ENCODE measurements at places on chromosomes 1 and 21.

DNA sequence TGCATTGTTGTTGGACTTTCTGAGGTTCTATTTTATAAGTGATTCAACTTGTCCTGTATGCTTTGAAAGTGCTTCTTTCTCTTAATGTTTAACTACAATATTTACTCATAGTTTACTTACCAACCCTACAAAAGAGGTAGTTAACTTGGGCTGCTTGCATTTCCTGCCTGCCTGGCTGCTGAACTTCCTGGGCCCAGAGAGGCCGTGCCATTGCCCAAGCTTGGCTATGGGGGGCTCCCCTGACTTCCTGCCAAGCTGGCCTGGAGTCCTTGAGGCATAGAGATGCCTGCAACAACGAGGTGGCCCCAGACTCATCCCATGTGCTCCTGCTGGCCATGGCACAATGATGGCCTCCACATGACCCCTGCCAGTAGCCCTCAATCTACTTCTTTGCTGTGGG, 361.6 kb upstream of the PLD5 start:
- no peak for DNase-seq

- DNase-seq = no peak
Measured at GRCh38 chr1:47031059-47031458, 7.6 kb downstream of the CYP4X1 start.

GRCh38 chr21:31334648-31335121, 9.4 kb downstream of the TIAM1 start:
- peak; percentile 70 for DNase-seq

- DNase-seq = no peak
Measured at GRCh38 chr1:113252166-113252565, 138.1 kb upstream of the MAGI3 start.

DNA sequence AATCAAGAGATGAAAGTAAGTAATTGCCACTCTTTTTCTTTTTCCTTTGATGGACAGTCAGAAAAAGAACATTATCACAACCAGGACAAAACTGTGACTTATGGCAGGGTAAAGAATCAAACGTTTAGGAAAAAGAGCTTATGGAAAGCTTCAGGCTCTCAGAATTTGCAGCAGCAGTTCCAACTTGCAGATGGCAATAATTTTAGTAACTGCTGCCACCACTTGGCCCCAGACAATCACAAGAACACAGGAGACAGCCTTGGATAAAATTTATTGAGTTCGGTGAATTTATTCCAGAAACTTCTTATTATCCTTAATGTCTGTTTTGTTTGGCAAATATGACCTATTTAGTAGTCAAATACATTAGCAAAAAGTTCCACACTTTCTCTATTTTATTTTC, 804.4 kb downstream of the BRINP3 start:
- no peak for DNase-seq

- no peak for DNase-seq
Measured at GRCh38 chr1:205810448-205811157, 2.4 kb downstream of the SLC41A1 start.

Measured in NCI-H2081 (cell line).